ENCODE measurements at places on chromosomes 1 and 21. TPM values are rescaled to one million over a fixed set of nuclear protein-coding genes. Genes with fewer than 3 reads are reported as not detected.

BCAN gene
- total RNA-seq = not detected

TCHHL1 gene
- not detected for total RNA-seq

VWA5B1 gene
- not detected for total RNA-seq

MAP3K7CL gene
- total RNA-seq = 5.5 TPM

XPR1 gene
- total RNA-seq = 22.1 TPM

NUP210L gene
- not detected for total RNA-seq

NUDT4B gene
- 0.44 TPM for total RNA-seq

GORAB gene
- 10.1 TPM for total RNA-seq

CFHR1 gene
- not detected for total RNA-seq

PRDM15 gene
- 12.2 TPM for total RNA-seq

IGSF5 gene
- total RNA-seq = not detected

MAGI3 gene
- total RNA-seq = 3.7 TPM

FMO1 gene
- not detected for total RNA-seq

TNNT2 gene
- not detected for total RNA-seq

PRDM16 gene
- total RNA-seq = not detected

ETNK2 gene
- total RNA-seq = 0.96 TPM

PCP4 gene
- not detected for total RNA-seq

TMEM125 gene
- total RNA-seq = not detected

COL11A1 gene
- not detected for total RNA-seq

Measured in activated CD8-positive, alpha-beta memory T cell treated with anti-CD3 and anti-CD28 coated beads for 36 hours (primary cell).